ENCODE measurements at places on chromosomes 1 and 21. TPM values are rescaled to one million over a fixed set of nuclear protein-coding genes. Genes with fewer than 3 reads are reported as not detected.

The RGS7 gene
- total RNA-seq = 2.0 TPM

The NBPF6 gene
- total RNA-seq = not detected

The COL6A1 gene
- 193 TPM for total RNA-seq

The AMY1C gene
- total RNA-seq = not detected

The FHAD1 gene
- 1.9 TPM for total RNA-seq

The PTGS2 gene
- total RNA-seq = 0.37 TPM

The LMX1A gene
- not detected for total RNA-seq

The VASH2 gene
- total RNA-seq = 76.1 TPM

The ANXA9 gene
- 0.81 TPM for total RNA-seq

The MAGI3 gene
- 8.7 TPM for total RNA-seq

The PAQR6 gene
- 14.6 TPM for total RNA-seq

The OVAAL gene
- not detected for total RNA-seq

The GUCA2B gene
- not detected for total RNA-seq

The CRP gene
- not detected for total RNA-seq

The ZNF593OS gene
- total RNA-seq = not detected

The RBM11 gene
- 1.7 TPM for total RNA-seq

The NOS1AP gene
- total RNA-seq = 8.1 TPM

The NHLH1 gene
- 1.3 TPM for total RNA-seq

The PDC gene
- total RNA-seq = not detected

The DNM3 gene
- total RNA-seq = 3.3 TPM

All from H9 (cell line).